ENCODE measurements at places on chromosomes 5 and 9.
A peak's percentile ranks its signal among the peaks of the same experiment; 100 is the strongest.

DNA sequence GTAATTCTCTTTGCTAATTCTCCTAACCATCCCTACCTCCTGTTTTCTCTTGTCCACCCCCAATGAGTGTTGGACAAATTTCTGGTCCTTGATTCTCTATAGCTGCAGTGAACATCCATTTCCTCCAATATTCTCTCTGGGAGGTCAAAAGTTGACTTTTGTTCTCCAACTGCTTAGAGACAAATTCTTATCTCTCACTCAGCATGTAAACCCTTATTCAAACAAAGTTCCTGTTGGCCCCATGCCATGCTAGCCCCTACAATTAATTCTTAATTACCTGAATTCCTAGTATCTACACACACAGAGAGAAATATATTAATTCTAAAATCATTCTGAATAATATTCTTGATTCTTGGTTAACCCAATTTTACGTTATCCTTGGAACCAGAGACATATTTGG is 472.9 kb upstream of the ACTBL2 start:
- DNase-seq, result no peak

DNA sequence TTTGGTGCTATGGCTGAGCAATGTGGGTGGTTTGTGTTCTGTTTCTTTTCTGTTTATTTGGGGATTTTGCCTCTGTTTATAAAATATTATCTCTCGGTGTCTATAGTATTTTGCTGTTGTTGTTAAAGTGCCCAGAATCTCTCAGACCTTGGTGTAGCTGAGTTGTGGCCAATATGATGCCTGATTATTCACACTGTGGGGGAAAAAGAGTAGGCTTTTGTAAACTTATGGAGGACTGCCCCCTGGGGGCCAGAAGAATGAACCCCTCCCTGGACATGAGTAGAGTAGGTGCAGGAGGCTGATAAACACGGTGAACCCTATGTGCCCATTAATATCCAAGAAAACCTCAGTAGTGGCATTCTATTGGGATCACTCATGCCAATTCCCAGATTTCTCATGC is 49.0 kb upstream of the DPYSL3 start:
- no peak for DNase-seq

- no peak for DNase-seq
Measured at GRCh38 chr5:64834037-64834436, 65.3 kb downstream of the CWC27 start.

GRCh38 chr9:129822898-129823541 is 916 bp downstream of the TOR1A start:
- peak; percentile 58 for DNase-seq

GRCh38 chr9:127877566-127877998 is at the start of gene AK1:
Gene AK1, minus strand, starts transcription at chr9:127877675. Its CDS starts 3,058 bp downstream, at chr9:127874617.
- DNase-seq, result no peak

DNA sequence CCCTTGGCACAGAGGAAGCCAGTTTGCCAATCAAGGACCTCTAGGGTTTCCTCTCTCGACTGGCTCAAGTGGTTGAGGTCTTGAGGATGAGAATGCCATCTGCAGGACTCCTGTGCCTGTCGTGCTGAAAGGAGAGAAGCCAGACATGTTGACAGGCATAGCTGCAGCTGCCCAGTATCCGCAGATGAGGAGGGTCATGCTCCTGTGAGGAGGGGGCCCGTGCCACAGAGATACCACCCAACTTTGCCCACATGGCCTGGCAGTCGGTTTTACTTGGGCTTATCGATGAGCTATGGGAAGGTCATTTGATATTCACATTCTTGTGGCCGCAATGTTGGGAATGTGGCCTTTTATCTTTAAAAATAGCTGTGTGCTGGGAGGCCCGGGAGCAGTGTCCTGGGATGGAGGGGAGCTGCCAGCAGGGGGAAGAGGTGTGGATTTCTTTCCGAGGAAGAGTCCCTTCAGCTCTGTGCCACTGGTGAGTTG is 17.4 kb downstream of the FRMPD1 start:
- no peak for DNase-seq

- DNase-seq, result no peak
Measured at GRCh38 chr9:109496218-109496617, 1.9 kb downstream of the PTPN3 start.

DNA sequence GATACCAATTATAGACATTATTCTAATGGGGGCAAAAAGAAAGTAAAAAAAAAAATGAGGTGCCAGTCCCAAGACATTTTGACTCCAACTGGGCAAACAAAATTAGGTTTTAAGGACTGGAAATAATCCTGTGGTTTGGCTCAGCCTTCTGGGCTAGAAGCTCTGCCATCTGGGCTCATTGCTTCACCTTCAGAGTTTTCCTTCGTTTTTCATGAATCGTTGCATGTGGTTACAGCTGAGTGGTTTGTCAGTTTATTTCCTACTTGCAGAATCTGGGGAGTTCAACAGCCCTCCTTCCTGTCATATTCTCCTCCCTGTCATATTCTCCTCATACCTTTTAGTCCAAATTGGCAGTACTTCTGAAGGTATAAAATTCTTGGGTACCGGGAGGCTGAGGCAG is 12.0 kb downstream of the UGT3A2 start:
- peak; percentile 81 for DNase-seq

DNA sequence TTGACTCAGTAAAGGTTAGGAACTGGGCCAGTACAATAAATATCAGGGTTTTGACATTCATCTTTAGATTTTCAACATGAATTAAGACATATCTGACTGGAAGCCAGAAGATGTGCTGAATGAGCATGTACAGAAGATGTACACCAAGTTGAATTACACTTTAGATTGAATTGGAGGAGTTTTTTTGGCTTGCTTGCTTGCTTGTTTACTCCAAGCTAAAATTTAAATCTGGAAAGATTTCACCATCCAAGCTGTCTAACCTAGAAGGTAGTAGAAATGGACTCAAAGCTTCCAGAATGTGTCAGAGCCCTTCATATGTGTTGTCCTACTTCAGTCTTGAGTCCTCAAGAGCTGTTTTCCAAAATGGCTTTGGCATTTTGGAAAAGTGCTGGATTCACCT is 49.0 kb upstream of the FCHO2 start:
- DNase-seq, result no peak

DNA sequence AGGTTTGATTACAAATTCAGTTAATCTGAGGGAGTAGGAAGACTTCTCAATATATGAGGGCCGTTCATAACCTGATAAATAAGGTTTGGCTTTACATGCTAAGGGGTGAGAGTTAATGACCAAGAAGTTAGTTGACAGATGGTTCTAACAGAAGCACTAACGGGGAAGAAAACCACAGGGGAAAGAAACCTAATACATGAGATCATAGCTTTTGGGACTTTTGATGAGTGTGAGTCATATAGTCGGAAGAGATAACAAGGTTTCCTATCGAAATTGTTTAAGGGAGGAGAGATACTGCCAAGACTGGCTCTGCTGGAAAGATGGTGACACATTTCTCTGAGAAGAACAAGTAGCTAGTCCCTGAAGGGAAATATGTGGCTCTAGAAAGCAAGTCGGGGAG is 140.1 kb downstream of the COX7C start:
- DNase-seq, result no peak
